Stimulated activated CD8-positive, alpha-beta memory T cell treated with anti-CD3 and anti-CD28 coated beads, Interleukin-4, amount 100 ng/mL, for 1 hour (primary cell): ENCODE measurements at places on chromosomes 3 and 15.

DNA sequence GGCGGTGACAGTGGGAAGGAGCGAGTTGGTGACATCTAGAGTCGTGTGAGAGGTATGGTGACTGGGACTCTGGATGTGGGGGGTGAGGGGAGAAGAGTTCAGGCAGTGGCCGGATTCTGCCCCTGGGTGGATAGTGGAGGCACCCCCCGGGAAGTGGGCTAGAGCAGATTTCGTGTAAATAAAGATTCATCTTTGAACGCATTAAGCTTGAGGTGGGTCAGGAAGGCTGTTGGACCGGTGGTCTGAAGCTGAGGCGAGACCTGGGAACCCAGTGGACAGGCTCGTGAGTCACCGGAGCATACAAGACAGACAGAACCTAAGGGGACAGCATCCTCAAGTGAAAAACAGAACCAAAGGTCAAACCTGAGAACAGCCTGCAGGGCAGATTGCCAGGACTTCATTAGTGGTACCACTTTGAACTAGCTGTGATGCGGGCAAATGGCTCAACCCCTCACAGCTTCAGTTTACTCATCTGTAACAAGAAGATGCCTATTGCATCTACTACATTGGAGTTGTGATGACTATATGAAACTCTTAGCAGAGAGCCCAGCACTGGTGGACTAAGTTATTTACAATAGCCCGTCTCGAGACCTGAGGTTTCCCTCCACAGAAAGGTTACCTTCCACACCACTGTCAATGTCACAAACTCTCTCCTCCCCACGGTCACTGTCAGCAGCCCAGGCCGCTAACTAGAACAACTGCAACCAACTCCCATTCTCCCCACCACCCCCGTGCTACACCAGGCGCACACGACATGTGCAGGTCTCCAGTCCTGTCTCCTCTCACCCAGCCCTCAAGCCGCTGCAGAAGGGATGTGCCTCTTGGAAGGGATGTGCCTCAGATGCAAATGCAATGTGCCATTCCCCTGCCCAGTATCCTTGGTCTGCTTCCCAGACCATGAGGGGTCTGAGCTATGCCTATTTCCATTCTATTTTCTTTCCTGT, 901 bp upstream of the CLN6 start:
- DNase-seq: no peak

GRCh38 chr3:46406443-46406787, 451 bp downstream of the CCR5AS start:
- no peak for DNase-seq

DNA sequence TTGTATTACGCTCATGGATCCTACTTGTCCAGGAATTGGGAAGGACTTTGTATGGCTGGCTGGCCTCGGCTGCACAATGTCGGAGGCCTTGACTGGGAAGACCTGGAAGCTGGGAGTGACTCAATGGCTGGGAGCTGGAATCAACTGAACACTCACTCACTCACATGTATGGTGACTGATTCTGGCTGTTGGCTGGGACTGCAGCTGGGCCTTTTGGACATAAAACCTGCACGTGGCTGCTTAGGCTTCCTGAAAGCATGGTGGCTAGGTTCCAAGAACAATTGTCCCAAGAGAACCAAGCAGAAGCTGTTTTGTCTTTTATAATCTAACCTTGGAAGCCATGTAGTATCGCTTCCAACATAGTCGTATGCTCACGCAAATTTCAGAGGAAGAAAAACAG, 38.0 kb upstream of the CMTM8 start:
- no peak for DNase-seq

DNA sequence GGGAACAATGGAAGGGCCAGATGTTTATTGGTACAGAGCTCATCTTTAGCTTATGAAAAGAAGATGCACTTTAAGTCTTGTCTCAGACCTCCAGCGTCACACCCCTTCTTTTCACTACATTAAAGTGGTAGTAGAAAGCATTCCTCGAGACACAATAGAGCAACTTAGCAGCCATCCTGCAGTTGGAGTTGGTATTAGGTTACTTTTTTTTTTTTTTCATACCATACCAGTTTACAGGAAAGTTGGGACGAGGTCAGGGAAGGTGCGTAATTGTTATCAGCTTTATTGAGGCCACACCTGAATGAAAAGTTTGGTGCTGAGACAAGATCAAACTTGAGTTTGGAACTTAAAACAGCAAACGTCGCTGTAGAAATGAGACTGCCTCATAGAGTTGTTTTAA, 203.8 kb downstream of the SOX2 start:
- DNase-seq: no peak

DNA sequence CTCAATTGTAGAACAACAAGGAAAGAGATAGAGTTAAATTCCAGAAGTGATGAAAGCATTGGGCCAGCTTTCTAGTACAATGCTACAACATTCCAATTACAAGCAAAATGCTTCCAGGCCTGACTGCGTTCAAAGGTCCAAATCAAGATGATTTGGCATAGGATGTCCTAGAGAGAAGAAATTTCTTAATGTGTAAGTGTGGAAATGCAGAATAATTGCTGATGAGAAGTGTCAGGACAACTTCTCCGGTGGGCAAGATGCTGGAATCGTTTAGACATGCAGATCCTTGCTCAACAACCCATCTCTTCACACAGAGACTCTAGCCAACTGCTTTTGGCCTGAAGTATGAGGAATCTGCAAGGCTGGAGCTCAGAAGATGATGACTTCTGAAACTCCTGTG, 71.1 kb upstream of the PDZRN3 start:
- DNase-seq: no peak

- no peak for DNase-seq
Measured at GRCh38 chr3:152717252-152717651, 117.7 kb upstream of the P2RY1 start.
